T-cell (primary cell): ENCODE measurements at places on chromosomes 7 and 10. TPM values are rescaled to one million over a fixed set of nuclear protein-coding genes. Genes with fewer than 3 reads are reported as not detected.

- no peaks in the 10 kb centered on the region for H3K36me3 ChIP-seq
- no peak overlapping the region for H3K27ac ChIP-seq
- H3K4me3 ChIP-seq: no peak overlapping the region
Observed at GRCh38 chr7:26612742-26613141, 251.6 kb downstream of the SKAP2 start.

- no peak overlapping the region for H3K4me3 ChIP-seq
- no peak for DNase-seq
- peaks cover 4% of the 10 kb centered on the region for H3K4me1 ChIP-seq
- no peak overlapping the region for H3K27ac ChIP-seq
- no peaks in the 10 kb centered on the region for H3K36me3 ChIP-seq
Observed at GRCh38 chr7:140888087-140888486, 36.6 kb downstream of the BRAF start.

The ADRB1 gene
- 0.90 TPM for total RNA-seq

- no peak overlapping the region for H3K4me3 ChIP-seq
- no peaks in the 10 kb centered on the region for H3K36me3 ChIP-seq
- H3K27ac ChIP-seq: no peak overlapping the region
- H3K4me1 ChIP-seq: no peaks in the 10 kb centered on the region
Observed at GRCh38 chr10:31209478-31209877, 109.5 kb upstream of the ZEB1 start.

DNA sequence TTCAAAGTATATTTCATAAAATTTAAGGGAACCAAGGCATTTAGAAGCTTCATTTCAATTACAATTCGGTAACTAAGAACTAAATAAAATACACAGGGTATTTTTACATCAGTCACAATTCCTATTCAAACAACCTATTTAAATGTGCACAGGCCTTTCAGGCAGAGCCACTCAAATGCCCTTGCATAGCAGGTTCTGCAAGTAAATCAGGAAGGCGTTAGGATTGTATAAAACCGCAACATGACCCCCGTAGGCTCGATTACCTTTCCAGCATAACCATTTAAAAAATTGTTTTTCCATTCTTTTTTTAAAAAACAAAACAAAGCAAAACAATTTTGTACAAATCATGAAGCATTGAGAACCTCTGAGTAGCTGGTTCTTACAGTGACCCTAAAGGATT lies 289.9 kb upstream of the SP8 start:
- no peaks in the 10 kb centered on the region for H3K27me3 ChIP-seq
- H3K27ac ChIP-seq: no peak overlapping the region
- H3K36me3 ChIP-seq: no peaks in the 10 kb centered on the region
- DNase-seq: no peak
- no peaks in the 10 kb centered on the region for H3K4me1 ChIP-seq

DNA sequence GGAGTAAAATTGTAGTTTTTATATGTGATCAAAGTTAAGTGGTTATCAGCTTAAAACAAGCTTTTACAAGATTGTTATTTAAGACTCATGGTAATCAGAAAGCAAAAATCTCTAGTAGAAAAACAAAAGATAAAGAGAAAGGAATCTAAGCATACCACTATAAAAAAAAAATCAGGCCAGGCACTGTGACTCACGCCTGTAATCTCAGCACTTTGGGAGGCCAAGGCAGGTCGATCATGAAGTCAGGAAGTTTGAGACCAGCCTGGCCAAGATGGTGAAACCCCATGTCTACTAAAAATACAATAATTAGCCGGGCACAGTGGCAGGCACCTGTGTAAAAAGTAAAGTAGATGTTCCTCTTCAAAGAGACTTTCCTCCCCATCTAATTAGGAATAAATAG lies 265.9 kb upstream of the NRP1 start:
- H3K4me1 ChIP-seq: no peaks in the 10 kb centered on the region
- DNase-seq: no peak
- no peaks in the 10 kb centered on the region for H3K36me3 ChIP-seq
- H3K27me3 ChIP-seq: peaks cover 5% of the 10 kb centered on the region
- H3K27ac ChIP-seq: no peak overlapping the region

DNA sequence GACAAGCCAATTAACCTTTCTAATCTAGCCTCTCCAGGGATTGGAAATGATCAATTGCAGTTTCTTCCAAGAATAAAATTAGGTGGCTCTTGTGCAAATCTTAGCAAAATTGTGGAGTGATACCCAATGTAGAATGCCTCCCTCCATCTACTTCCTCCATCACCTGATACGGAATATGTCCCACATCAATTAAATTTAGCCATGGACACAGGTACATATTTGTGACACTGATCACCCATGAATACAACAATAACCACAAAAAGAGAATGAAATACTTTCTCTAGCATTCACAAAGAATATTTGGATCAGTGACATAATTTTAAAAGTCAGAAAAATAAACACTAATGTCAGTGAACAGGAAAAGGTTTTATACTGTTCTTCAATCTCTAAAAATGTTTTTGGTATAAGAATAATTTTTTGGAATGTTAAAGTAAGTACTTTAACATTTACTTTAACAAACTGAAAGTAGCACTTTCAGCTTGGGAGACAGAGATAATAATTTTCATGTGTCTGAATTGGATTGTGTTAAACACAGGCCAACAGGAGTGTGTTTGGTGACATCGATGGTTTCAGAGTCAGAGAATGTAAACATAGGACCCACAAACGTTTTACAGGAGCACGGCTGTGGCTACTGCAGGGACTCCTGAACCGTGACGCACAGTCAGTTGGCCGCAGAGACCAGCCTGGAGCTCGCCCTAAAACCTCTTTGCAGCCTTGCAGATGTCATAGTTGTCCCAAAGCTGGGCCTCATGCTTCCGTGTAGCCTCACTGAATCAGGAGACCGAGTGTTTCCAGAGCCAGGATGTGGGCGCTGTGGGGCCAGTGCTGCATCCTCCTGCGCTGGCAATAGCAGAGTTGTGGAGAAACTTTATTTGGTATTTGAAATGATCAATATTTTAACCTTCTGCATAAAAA lies 7.2 kb downstream of the RBM20 start:
- peaks cover 3% of the 10 kb centered on the region for H3K27me3 ChIP-seq
- no peak overlapping the region for H3K27ac ChIP-seq
- no peak for DNase-seq
- no peak overlapping the region for H3K4me3 ChIP-seq
- H3K4me1 ChIP-seq: peaks cover 3% of the 10 kb centered on the region

- peaks cover 8% of the 10 kb centered on the region for H3K27me3 ChIP-seq
- no peaks in the 10 kb centered on the region for H3K4me1 ChIP-seq
- no peak overlapping the region for H3K4me3 ChIP-seq
- H3K27ac ChIP-seq: no peak overlapping the region
Observed at GRCh38 chr10:118482393-118483331, 112.8 kb downstream of the PRLHR start.

The BET1 gene
- total RNA-seq: 25.4 TPM

- H3K4me1 ChIP-seq: no peaks in the 10 kb centered on the region
- no peaks in the 10 kb centered on the region for H3K27me3 ChIP-seq
- no peak overlapping the region for H3K4me3 ChIP-seq
- no peaks in the 10 kb centered on the region for H3K36me3 ChIP-seq
- DNase-seq: no peak
- H3K27ac ChIP-seq: no peak overlapping the region
Observed at GRCh38 chr10:131692686-131693334, 208.0 kb upstream of the PPP2R2D start.

DNA sequence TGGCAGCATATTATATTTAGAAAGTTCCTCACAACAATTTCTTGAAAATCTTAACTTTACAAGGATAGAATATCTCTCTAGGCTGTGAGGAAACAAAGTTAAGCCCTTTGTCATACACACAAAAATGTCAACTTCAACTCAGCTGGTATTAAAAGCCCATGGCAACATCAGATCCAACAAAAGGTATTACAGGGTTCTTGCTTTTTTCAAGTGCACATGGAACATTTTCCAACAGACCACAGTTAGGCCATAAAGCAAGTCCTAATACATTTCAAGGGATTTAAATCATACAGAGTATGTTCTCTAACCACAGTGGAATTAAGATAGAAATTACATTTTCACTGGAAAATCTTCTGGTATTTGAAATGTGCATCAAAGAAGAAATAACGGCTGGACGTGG lies 71.9 kb upstream of the OIT3 start:
- no peaks in the 10 kb centered on the region for H3K27me3 ChIP-seq
- no peaks in the 10 kb centered on the region for H3K36me3 ChIP-seq
- H3K4me1 ChIP-seq: no peaks in the 10 kb centered on the region
- no peak for DNase-seq

DNA sequence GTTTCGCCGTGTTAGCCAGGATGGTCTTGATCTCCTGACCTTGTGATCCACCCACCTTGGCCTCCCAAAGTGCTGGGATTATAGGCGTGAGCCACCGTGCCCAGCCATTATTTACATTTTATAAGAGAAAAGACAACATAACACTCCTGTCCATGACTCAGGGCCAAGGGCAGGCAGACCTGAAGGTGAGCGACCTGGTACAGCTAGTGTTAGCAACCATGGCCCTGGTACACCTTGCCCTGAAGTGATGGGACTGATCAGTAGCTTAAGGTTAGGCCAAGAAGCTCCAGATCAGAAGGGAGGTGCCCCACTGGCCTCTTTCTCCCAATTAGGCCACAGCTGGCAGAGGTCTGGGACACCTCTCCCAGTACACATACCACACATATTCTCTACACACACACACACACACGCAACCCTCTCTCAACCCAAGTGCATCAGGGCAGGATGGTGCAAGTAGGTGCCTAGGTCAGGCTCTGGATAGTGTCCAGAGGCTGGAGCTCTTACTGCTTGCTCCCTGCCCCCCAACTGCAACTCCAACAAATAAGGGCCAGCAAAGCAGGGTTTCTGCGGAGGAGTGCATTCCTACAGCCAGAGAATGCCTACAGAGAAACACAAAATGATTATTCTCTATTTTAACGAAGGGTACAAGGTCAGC lies 43.8 kb downstream of the DPCD start:
- DNase-seq: no peak
- H3K36me3 ChIP-seq: peaks cover 36% of the 10 kb centered on the region
- H3K4me1 ChIP-seq: peaks cover 4% of the 10 kb centered on the region
- H3K4me3 ChIP-seq: no peak overlapping the region
- H3K27ac ChIP-seq: no peak overlapping the region
- H3K27me3 ChIP-seq: no peaks in the 10 kb centered on the region

DNA sequence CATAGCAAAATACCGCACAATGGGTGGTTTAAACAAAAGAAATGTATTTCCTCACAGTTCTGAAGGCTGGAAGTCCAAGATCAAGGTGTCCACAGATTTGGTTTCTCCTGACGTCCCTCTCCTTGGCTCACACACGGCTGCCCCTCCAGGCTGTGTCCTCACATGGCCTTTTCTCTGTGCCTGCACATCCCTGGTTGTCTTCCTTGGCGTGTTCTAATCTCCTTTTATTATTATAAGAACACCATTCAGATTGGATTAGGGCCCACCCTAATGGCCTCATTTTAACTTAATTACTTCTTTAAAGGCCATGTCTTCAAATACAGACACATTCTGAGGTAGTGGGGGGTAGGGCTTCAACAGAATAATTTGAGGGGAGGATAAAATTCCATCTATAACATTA lies 87.9 kb downstream of the FZD1 start:
- no peaks in the 10 kb centered on the region for H3K36me3 ChIP-seq
- H3K27me3 ChIP-seq: no peaks in the 10 kb centered on the region
- H3K27ac ChIP-seq: no peak overlapping the region
- H3K4me1 ChIP-seq: no peaks in the 10 kb centered on the region
- no peak overlapping the region for H3K4me3 ChIP-seq

GRCh38 chr10:105973360-105973759 lies 1191.1 kb downstream of the SORCS1 start:
- no peaks in the 10 kb centered on the region for H3K4me1 ChIP-seq
- no peaks in the 10 kb centered on the region for H3K36me3 ChIP-seq
- no peak overlapping the region for H3K27ac ChIP-seq
- no peaks in the 10 kb centered on the region for H3K27me3 ChIP-seq
- H3K4me3 ChIP-seq: no peak overlapping the region

The RASSF4 gene
- total RNA-seq: 0.55 TPM

DNA sequence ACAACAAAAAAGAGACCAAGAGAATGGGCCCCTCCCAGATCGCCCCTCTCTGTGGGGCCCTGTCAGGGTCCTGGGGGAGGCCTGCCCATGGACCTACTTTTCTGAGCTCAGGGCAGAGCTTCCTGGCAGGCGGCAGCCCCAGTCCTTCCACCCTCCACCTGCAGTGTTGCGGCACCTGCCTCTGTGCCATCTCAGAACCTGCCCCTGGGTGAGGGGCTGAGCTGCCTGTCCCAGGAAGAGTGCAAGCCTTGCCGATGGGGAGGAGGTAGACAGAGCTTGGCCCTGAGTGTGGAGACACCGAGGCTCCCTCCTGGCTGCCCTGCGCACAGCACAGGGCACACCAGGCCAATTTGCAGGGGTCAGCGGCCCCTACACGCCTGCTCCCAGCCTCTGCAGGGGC lies 67.5 kb downstream of the UNCX start:
- no peak overlapping the region for H3K27ac ChIP-seq
- no peaks in the 10 kb centered on the region for H3K27me3 ChIP-seq
- H3K4me1 ChIP-seq: no peaks in the 10 kb centered on the region
- H3K36me3 ChIP-seq: no peaks in the 10 kb centered on the region
- DNase-seq: no peak

The PNLIPRP2 gene
- total RNA-seq: 0.96 TPM

- H3K27me3 ChIP-seq: no peaks in the 10 kb centered on the region
- H3K4me1 ChIP-seq: no peaks in the 10 kb centered on the region
- H3K4me3 ChIP-seq: no peak overlapping the region
- no peaks in the 10 kb centered on the region for H3K36me3 ChIP-seq
- H3K27ac ChIP-seq: no peak overlapping the region
Observed at GRCh38 chr7:17745610-17746009, 194.7 kb downstream of the SNX13 start.

GRCh38 chr7:131691454-131692130 lies 135.2 kb upstream of the PODXL start:
- H3K4me3 ChIP-seq: no peak overlapping the region
- no peaks in the 10 kb centered on the region for H3K27me3 ChIP-seq
- DNase-seq: no peak
- no peaks in the 10 kb centered on the region for H3K36me3 ChIP-seq
- peaks cover 10% of the 10 kb centered on the region for H3K4me1 ChIP-seq
- H3K27ac ChIP-seq: no peak overlapping the region

DNA sequence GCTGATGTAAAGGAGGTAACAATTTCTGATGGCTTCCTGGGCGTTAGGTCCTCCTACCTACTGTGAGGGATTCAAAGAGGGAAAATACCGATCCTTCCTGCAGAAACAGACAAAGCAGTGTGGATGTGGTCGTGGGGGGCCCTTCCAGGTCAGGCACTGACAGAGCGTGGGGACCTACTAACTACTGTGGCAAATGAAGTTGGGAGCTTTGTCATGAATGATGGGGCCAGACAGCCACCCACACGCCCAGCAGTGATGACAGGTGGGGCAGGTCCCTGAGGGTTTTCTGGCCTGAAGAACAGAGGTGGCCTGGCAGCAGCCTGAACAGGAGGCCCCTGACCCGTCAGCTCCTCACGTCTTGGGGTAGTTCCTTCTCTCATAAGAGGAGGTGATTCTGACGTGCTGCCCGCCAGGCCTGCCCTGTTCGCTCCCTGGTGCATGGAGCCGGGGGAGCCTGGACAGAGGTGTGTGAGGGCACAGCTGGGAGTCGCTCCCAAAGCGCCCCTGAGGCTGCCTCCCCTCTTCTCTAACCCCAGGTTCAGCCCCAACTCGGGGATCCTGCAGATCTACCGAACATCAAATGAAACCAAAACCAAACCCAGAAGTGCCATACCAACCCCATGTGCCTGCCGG lies 4.2 kb downstream of the ATP6V0E2 start:
- H3K27me3 ChIP-seq: no peaks in the 10 kb centered on the region
- no peak overlapping the region for H3K27ac ChIP-seq
- no peak overlapping the region for H3K4me3 ChIP-seq
- peaks cover 13% of the 10 kb centered on the region for H3K4me1 ChIP-seq
- DNase-seq: no peak
- H3K36me3 ChIP-seq: peaks cover 41% of the 10 kb centered on the region

- H3K27ac ChIP-seq: no peak overlapping the region
- no peaks in the 10 kb centered on the region for H3K4me1 ChIP-seq
- DNase-seq: no peak
- H3K27me3 ChIP-seq: no peaks in the 10 kb centered on the region
Observed at GRCh38 chr10:107415446-107415845, 250.9 kb upstream of the SORCS1 start.
